ENCODE measurements at places on chromosomes 11 and 22.

DNA sequence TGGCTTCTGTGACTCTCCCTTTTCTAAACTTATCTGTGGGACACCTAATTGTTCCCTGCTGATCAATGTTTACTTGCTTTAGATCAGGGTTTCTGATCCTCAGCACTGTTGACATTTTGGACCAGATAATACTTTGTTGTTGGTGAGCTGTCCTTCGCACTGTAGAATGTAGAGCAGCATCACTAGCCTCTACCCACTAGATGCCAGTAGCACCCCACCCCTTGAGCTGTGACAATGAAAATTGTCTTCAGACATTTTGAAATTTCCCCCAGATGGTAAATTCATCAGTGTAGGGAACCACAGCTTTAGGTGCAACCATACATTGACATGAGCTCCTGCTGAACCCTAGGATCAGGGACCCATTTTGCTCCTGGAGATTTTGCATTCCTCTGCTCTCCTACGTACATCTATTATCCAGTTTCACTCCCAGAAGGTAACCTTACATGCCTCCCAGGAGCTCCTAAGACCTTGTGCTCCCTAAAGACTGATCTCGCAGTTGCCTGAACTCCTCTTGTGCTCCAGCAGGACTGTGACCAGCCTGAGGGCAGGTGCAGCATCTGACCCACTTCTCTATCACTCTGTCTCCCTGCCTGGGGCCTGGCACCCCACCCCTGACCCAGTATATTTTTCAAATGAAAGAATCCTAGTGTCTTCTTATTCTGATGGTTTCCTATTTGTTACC, 107.8 kb downstream of the FAR1 start:
- no peak for DNase-seq

DNA sequence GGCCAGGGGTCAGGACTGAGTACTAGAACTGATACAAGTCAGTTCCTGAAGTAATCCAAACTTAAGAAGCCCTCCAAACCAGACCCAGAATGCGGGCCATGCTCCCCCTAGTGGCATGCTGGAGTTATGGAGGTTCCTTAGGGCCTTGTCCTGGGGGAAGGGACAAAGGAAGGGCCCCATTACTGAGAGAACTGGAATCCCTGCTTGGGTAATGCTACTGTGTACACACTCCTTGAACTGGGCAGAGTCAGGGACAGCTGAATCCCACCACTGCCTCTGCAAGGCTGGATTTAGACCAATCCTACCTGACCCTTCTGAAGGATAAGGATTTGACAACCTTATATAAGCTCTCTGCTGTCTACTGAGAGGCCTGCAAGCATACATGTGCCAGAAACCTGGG, 97.3 kb upstream of the AKIP1 start:
- DNase-seq = peak; percentile 47

DNA sequence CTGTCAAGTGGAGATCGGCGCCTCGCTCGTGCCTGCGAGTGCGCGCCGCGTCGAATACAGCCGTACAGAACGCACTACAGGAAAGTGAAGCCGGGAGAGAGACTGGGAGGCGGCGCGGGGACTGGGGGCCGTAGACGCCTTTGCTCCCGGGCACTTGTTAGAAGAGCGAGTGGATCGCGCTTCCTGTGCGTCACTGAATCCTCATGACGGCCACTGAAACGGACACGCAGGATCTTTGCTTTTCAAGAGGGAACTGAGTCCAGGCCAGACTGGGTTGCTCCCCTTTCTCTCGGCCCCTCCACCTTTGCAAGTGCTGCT, 314 bp downstream of the RIC8A start:
- DNase-seq = no peak

DNA sequence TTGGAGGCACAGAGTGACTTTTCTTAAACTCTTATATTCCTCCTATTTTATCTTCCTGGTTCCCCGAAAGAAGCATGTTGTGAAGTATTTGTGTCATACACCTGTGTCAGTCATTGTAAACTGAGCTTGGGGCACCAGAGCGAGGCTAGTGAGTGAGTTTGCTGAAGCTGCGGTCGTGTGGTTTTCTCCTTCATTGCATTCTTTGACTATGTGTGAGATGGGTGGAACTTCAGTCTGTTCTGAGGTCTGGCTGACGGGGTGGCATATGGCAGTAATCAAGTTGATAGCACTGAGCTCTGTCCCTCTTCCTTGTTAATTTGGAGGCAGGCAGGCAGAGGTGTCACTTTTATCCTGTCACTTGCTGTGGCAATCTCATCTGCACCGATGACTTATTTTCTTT, 4.2 kb downstream of the VPS26B start:
- no peak for DNase-seq

- DNase-seq = no peak
Observed at GRCh38 chr11:70836071-70836470, 416.3 kb downstream of the SHANK2 start.

GRCh38 chr22:31089160-31090100, 8.3 kb downstream of the SMTN start:
- no peak for DNase-seq

DNA sequence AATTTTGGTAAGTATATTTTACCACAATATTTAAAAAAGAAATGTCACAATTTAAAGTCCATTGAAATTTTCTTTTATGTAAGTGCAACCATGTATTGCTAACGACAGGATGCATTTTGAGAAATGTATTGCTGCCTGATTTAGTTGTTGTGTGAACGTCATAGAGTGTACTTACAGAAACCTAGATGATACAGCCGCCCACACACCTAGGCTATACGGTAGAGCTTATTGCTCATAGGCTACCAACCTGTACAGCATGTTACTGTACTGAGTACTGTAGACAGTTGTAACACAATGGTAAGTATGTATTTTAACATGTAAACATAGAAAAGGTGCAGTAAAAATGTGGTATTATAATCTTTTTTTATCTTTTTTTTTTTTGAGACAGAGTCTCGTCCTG, 48.1 kb downstream of the CBL start:
- peak; percentile 9 for DNase-seq

DNA sequence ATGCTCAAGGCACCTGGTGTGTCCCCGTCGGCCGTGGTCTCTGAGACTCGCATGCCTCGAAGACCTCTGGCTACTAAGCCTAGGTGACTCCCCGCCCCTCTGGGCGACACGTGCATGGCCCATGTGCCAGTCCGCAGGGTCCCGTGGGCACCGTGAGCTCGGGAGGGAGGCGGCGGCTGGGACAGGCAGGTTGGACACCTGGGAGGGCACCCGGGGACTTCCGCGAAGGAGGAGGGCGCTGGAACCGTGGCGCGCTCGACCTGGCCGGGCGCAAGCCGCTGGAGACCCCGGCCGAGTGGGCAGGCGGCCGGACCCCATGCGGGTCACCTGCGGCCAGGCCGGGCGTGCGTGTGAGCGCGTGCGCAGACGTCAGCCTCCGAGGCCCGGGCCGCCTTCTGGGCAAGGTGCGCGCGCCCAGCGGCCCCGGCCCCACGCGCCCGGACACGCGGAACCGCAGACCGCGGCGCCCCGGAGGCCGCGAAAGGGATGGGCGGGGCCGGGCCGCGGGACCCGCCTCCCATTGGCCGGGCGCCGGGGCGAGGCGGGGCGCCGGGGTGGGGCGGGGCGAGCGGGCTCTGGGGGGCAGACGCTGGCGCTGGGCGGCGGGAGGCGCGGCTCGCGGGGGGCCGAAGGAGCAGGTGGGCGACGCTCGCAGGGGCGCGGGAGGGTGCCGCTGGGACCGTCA, 579 bp upstream of the RASD2 start:
- peak; percentile 21 for DNase-seq

- DNase-seq = no peak
Observed at GRCh38 chr22:36946421-36947158, 33.2 kb downstream of the CSF2RB start.

DNA sequence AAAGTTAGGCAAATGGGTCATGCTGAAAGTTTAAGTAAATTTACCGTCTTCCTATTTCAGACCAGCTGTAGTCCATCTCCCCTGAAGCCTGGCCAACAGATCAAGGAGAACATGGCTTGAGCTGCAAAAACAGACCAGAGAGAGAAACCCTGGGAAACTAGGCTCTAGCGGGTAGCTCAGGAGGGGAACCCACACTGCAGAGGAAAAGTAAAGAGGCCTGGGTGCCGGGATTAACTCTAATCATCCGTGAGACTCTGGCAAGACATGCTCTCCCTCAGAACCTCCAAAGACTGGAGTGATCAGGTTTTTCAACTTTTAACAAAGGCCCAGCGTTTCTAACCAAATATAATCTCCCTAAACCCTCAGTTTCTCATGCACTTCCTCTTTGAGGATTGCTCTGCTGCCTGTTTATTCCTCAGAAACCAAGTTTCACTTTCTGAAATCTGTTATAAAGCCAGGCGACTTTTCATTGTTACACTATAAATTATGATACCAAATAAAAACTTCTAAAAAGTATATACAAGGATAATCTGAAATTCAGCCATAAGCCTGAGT, 67.5 kb downstream of the GAB2 start:
- DNase-seq = no peak

DNA sequence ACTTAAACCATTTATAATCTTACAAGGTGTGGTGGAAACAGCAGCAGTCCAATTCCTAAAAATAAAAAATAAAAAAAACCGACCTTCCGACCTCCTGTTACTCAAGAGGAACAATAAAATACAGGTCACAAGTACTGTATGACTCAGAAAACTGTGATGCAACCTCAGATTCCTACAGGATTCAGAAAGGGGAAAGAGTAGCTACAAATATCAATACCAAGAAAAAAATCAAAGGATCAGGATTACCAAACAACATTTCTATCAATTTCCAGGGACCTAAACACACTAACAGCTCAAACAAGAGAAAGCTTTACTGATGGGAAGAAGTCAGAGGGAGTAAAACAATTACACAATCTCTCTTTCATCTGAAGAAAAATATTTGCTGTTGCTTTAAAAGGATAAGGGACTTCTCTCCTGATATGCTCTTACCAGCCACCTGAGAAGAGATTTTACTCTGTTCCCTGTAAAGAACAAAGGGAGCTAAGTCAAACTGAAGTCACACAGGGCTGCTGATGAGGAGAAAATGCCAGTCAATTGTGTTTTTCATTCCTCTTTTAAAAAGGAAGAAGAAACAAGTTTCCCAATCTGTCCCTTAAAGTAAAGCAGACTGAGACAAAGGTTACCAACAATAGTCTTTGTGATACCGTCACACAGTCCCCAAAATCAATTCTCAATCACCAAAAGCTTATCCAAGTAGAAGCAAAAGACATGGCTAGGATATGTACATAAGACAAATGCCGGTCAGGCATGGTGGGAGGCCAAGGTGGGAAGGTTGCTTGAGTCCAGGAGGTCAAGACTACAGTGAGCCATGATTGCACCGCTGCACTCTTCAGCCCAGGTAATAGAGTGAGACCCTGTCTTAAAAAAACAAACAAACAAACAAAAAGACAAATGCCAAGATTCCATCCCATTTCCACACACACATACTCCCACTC, 39.3 kb downstream of the AMBRA1 start:
- DNase-seq = no peak

GRCh38 chr11:76453248-76453647, 8.4 kb downstream of the EMSY start:
- DNase-seq = no peak

- DNase-seq = no peak
Observed at GRCh38 chr22:35305525-35306070, 5.9 kb downstream of the TOM1 start.

- DNase-seq = no peak
Observed at GRCh38 chr22:22655452-22656290, 11.3 kb downstream of the GGTLC2 start.

DNA sequence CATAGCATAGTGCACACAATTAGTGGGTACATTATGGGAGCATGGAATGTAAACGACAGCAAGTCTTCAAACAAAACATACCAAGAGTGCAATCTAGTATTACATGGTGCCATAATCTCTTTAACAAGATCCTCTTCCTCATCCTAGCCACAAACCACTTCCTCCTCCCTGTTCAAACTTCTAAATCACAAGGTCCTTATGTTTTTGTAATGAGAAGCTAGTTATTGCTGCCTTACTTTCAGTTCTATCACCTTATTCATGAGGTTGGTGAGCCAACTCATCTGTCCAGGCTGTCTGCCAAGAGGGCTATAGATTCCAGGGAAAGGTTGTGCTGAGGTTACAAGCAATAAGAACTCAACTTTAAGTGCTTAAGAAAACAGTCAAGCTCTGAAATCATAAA, 195.4 kb upstream of the ARHGAP20 start:
- no peak for DNase-seq

GRCh38 chr11:119210050-119210449, 3.9 kb downstream of the CBL start:
- DNase-seq = no peak

DNA sequence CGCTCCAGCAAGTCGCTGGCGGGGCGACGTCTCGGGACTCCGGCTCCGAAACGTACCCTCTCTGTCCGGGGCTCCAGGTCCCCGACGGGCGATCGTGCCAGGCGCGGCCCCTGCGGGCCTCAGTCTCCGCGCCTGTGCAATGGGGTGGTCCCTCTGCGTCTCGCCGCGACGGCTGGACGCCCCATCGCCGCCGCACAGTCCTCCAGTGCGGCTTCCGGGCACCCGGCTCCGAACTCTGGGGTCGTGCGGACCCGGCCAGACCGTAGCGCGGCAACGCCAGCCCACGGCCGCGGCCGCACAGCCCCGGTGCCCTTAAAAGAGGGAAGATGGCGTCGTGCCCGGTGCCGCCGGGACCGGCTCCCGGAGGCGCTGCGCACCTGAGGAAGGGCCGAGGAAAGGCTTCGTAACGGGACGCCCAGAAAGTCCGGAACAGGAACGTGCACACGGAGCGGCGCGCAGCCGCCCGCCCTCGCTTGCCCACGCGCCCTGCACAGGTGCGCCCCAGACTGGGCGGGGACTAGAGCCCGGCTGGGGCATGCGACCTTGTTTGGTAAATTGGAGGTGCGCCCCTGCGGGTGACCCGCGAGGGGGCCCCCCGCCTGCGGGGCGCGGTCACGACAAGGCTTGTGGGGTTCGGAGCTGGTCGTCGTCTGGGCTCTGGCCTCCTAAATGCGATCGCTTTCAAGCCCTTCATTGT, 525 bp downstream of the BIK start:
- DNase-seq = no peak

GRCh38 chr11:18692941-18693760, 5.4 kb upstream of the TMEM86A start:
- DNase-seq = no peak

DNA sequence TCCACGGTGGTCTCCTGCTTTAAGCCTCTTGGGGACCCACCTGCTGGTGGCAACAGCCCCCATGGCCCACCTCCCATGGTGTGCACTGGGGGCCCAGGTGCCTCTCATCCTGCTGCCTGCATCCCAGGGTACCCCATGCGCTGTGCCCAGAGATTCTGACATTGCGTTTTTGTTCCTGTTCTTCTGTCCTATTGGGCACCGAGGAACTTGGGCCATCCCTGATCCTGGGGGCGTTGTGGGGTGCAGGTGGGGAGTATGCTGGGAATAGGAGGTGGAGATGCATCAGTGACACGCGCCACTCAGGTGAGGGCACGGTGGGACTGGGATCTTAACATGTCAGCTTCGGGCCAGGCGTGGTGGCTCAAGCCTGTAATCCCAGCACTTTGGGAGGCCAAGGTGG, 12.4 kb upstream of the NAP1L4 start:
- DNase-seq = no peak

DNA sequence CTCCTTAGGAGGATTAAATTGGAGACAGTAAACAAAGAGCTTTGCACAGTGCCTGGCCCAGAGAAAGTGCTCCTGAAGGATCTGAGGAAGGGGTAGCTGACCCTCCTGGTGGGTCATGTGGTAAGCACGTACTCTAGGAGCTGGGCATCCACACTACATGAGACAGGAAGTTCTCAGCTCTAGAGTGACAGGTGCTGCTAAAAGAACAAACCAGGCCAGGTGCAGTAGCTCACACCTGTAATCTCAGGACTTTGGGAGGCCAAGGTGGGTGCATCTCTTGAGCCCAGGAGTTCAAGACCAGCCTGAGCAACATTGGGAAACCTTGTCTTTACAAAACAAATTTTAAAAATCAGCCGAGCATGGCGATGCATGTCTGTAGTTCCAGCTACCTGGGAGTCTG, 13.1 kb downstream of the SLC43A1 start:
- DNase-seq = no peak

GRCh38 chr11:64233913-64234586, at the start of gene VEGFB:
VEGFB (plus strand) TSS chr11:64234584; CDS start chr11:64234834, 250 bp downstream.
- DNase-seq = no peak

Measured in stimulated activated CD8-positive, alpha-beta memory T cell treated with anti-CD3 and anti-CD28 coated beads, Interleukin-7, amount 100 ng/mL, for 48 hours (primary cell).